Naive B cell (primary cell): ENCODE measurements at places on chromosomes 3 and 15. TPM values are rescaled to one million over a fixed set of nuclear protein-coding genes. Genes with fewer than 3 reads are reported as not detected.

- DNase-seq: no peak
- peaks cover 49% of the 10 kb centered on the region for H3K4me1 ChIP-seq
- H3K27ac ChIP-seq: peak overlapping the region; percentile 79
- peaks cover 52% of the 10 kb centered on the region for H3K36me3 ChIP-seq
- peak overlapping the region; percentile 47 for H3K4me3 ChIP-seq
- no peaks in the 10 kb centered on the region for H3K27me3 ChIP-seq
Observed at GRCh38 chr3:101852983-101853840, 3.9 kb downstream of the NFKBIZ start.

DNA sequence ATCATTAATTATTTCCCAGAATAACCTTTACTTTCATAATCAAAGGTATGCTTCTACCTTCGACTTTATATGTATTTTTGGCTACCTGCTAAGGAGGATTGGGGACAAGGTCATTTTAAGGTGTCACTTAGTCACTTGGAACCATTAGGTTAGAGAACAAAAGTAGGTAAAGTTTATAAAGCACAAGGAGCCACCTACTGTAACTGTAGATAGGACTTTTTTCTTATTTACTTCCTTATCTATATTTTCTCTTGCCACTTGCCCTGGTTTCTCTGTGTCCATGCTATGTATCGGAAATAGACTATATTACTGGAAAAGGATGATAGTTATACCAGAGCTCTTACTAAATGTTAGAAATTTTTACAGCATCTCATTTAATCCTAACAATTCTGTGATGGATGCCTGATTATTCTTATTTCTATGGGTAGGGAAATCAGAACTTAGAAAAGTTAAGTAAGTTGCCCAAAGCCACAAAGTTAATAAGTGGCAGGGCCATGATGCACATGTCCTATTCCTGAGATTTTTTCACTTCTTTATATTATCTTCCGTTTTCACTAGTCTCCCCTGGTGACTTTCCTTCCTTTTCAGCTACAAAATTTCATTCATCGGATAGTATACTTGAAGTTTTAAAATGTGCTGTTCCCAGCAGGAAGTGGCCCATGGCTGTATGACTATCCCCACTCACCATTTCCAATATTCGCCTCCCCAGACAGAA is 132.5 kb downstream of the CMSS1 start:
- H3K4me3 ChIP-seq: no peak overlapping the region
- H3K4me1 ChIP-seq: peaks cover 10% of the 10 kb centered on the region
- H3K27me3 ChIP-seq: no peaks in the 10 kb centered on the region
- no peaks in the 10 kb centered on the region for H3K36me3 ChIP-seq

- peaks cover 34% of the 10 kb centered on the region for H3K4me1 ChIP-seq
- no peaks in the 10 kb centered on the region for H3K27me3 ChIP-seq
- DNase-seq: peak; percentile 90
Observed at GRCh38 chr3:169813757-169814517, 1.2 kb upstream of the LRRC34 start.

Gene ZMYND10
- polyA plus RNA-seq: 0.53 TPM

Gene FOXB1
- not detected for polyA plus RNA-seq

GRCh38 chr3:158456114-158456513 is 114.9 kb upstream of the MLF1 start:
- no peaks in the 10 kb centered on the region for H3K27me3 ChIP-seq
- DNase-seq: no peak
- H3K27ac ChIP-seq: no peak overlapping the region
- H3K4me1 ChIP-seq: peaks cover 10% of the 10 kb centered on the region
- H3K36me3 ChIP-seq: no peaks in the 10 kb centered on the region

Gene KCNH8
- 4.0 TPM for polyA plus RNA-seq

DNA sequence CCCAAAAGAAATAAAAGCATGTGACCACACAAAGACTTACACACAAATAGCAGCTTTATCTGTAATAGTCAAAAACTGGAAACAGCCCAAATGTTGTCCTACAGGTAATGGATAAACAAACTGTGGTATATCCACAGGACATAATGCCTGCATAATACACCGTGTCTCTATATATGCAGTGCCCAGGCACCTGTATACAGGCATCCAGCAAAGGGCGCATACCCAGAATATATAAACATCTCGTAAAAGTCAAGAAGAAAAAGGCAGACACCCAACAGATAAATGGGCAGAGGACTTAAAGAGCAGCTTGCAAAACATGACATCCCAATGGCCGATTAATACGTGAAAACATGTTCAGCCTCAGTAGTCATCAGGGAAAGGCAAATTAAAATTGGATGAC is 7.2 kb downstream of the OSBPL10 start:
- peak overlapping the region; percentile 83 for H3K27ac ChIP-seq
- H3K36me3 ChIP-seq: peaks cover 12% of the 10 kb centered on the region
- no peaks in the 10 kb centered on the region for H3K27me3 ChIP-seq
- no peak for DNase-seq

DNA sequence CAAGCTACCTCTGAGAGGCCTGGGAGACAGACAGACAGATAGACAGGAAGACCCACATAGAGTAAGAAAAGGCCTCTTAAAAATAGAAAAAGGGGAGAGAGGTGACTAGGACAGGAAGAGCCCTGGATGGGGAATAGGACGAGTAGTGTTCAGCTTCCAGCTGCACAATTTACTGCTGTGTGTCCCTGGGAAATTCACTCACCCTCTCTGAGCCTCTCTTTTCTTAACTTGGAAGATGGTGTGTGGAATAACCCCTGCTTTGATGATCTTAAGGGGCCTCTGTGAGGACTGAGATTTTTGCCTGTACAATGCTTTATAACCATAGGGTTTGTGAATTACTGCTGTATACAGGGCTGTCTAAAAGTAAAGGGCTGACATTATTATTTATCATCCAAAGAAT is 37.5 kb downstream of the FEM1B start:
- H3K4me3 ChIP-seq: no peak overlapping the region
- H3K4me1 ChIP-seq: no peaks in the 10 kb centered on the region
- H3K36me3 ChIP-seq: no peaks in the 10 kb centered on the region
- no peak for DNase-seq
- H3K27me3 ChIP-seq: no peaks in the 10 kb centered on the region
- H3K27ac ChIP-seq: no peak overlapping the region

- H3K4me1 ChIP-seq: peaks cover 21% of the 10 kb centered on the region
- peaks cover 4% of the 10 kb centered on the region for H3K36me3 ChIP-seq
- no peak for DNase-seq
- H3K27me3 ChIP-seq: peaks cover 24% of the 10 kb centered on the region
- H3K4me3 ChIP-seq: no peak overlapping the region
- no peak overlapping the region for H3K27ac ChIP-seq
Observed at GRCh38 chr15:51625236-51625635, 2.7 kb upstream of the DMXL2 start.

Gene ITPKA
- not detected for polyA plus RNA-seq

Gene HGD
- polyA plus RNA-seq: 0.42 TPM

- H3K36me3 ChIP-seq: no peaks in the 10 kb centered on the region
- H3K27me3 ChIP-seq: no peaks in the 10 kb centered on the region
- H3K4me3 ChIP-seq: no peak overlapping the region
- DNase-seq: no peak
- H3K27ac ChIP-seq: no peak overlapping the region
Observed at GRCh38 chr3:190056742-190057141, 64.0 kb downstream of the P3H2 start.

GRCh38 chr15:38509152-38509551 is 55.2 kb downstream of the FAM98B start:
- DNase-seq: no peak
- H3K36me3 ChIP-seq: no peaks in the 10 kb centered on the region
- no peaks in the 10 kb centered on the region for H3K4me1 ChIP-seq
- no peaks in the 10 kb centered on the region for H3K27me3 ChIP-seq

- no peak overlapping the region for H3K4me3 ChIP-seq
- no peak overlapping the region for H3K27ac ChIP-seq
- H3K36me3 ChIP-seq: peaks cover 14% of the 10 kb centered on the region
- no peaks in the 10 kb centered on the region for H3K4me1 ChIP-seq
- H3K27me3 ChIP-seq: no peaks in the 10 kb centered on the region
Observed at GRCh38 chr3:13166243-13167063, 93.2 kb upstream of the IQSEC1 start.

DNA sequence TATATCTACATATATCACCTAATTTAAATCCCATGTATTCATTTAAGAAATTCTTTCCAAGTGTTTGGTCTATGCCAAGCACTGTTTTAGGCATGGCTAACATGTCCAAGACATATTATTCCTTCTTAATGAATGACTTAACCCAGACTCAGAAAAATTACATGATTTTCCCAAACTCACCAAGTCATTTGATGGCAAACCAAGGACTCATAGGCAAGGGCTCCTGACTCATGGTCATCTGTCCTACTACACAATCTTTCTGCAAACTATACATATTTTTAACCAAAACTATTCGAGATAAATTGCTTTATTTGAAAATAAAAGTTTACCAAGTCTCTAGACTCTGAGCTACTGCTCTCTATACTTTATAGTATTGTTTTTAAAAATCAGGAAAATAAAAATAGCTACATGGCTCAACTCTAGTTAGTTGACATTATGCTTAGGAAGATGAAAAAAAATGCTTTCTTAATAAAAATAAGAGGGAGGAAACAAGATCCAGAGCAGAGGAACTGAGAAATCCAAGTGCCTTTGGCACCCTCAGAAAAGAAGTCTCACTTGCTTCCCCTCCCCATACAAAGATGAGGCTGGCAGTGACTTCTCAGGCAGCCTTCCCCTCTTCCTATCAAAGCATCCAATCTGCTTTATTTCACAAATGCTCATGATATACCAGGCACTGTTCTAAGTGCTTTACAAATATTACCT is 182.2 kb downstream of the RSL24D1 start:
- no peak overlapping the region for H3K27ac ChIP-seq
- H3K36me3 ChIP-seq: no peaks in the 10 kb centered on the region
- H3K4me3 ChIP-seq: no peak overlapping the region
- H3K4me1 ChIP-seq: no peaks in the 10 kb centered on the region
- DNase-seq: no peak
- peaks cover 6% of the 10 kb centered on the region for H3K27me3 ChIP-seq

DNA sequence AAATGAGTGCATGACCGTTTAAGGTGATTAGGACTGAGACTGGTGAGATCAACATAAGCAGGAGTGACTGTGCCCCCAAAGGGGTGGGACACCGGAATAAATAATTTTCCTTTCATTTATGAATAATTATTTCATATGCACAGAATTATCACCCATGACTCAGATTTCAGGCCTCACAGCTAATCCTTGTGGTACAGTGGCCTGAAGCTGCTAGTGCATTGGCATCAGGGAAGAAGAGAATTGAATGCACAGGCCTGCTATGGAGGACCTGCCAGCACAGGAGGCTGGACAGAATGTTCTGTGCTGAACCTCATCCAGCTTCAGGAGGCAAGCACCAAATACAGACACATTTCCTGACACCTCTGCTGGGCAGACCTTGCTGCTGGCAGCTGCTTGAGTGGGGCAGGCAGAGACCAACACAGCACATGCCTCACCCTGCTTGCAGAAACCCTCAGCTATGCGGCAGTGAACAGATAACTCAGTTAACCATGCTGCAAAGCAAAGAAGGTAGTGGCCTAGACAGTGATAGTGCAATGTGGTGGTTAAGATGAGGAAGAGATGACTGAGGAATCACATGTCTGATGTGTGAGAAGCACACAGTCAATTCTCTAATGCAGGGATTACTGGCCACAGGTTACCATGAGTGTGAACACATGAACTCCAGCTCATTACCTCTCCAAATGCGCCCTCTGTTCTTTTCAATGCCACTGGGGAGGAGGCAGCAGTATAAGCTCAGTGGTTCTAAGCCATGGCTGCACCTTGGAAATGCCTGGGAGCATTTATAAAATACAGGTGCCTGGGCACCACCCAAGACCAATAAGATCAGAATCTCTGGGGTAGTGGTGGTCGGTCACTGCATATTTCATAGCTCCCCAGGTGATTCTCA is 68.1 kb upstream of the SCN5A start:
- no peaks in the 10 kb centered on the region for H3K36me3 ChIP-seq
- no peaks in the 10 kb centered on the region for H3K4me1 ChIP-seq
- DNase-seq: no peak

GRCh38 chr3:112448939-112449338 is 50.3 kb downstream of the BTLA start:
- peaks cover 55% of the 10 kb centered on the region for H3K4me1 ChIP-seq
- DNase-seq: no peak
- no peak overlapping the region for H3K4me3 ChIP-seq
- H3K27ac ChIP-seq: peak overlapping the region; percentile 97
- H3K27me3 ChIP-seq: no peaks in the 10 kb centered on the region
- H3K36me3 ChIP-seq: peaks cover 6% of the 10 kb centered on the region

DNA sequence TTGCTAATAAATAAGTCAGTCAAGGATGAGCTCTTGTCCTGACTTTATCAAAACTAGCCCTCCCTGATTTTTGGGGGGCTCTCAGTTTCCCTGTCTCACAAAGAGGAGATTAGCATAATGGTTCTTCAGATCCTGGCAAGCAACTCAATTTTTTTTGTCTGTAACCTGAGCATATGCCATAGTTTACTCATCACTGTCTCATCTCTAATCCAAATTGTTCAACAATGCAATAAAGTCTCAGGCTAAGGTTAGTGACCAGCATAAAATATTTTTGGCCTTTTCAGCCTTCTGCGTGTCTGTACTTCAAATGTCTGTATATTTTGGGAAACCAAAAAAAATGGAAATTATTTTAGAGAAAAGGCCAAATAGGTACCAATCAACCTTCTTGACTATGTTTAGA is 465.6 kb upstream of the TPRG1 start:
- peaks cover 12% of the 10 kb centered on the region for H3K4me1 ChIP-seq
- DNase-seq: no peak
- H3K27ac ChIP-seq: no peak overlapping the region
- peaks cover 25% of the 10 kb centered on the region for H3K36me3 ChIP-seq
- H3K27me3 ChIP-seq: no peaks in the 10 kb centered on the region

- no peaks in the 10 kb centered on the region for H3K27me3 ChIP-seq
- no peaks in the 10 kb centered on the region for H3K4me1 ChIP-seq
- no peak overlapping the region for H3K27ac ChIP-seq
Observed at GRCh38 chr3:24986612-24987011, 441.5 kb upstream of the RARB start.

DNA sequence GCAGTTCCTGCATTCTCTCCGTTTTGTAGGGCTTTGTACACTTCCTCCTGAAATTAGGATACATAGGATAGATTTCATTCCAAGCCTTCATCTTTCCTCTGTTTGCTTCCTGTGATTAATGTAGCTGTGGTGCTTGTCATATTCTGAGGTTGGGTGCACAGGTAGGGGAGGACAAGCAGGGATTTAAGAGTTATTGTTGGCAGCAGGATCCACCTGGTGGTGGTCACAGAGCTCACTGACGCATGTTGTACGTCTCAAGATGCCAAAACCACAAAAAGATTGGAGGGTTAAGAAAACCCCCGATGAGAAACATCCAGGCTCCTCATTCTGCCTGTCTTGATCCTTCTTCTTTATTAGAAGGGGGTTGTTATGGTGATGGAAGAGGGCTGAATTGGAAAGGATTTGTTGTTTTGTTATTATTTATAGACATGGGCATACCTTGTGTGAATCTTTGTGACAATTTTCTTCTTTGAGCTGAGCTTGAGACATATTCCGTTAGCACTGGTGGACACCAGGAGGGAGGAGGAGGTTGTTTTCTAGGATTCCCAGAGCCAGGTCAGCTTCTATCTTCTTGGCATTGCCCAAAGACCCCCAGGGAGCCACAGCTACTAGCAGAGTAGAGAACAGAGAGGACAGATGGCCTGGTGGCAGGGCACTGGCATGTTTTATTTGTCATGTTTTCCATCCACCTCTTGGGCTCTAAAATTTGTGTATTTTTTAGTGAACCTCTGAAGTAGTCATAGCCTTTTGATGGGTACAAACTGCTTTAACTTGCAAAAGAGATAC is 57.7 kb upstream of the LARS2 start:
- H3K4me3 ChIP-seq: no peak overlapping the region
- DNase-seq: no peak
- H3K27me3 ChIP-seq: peaks cover 36% of the 10 kb centered on the region
- H3K4me1 ChIP-seq: no peaks in the 10 kb centered on the region

- H3K27me3 ChIP-seq: no peaks in the 10 kb centered on the region
- no peak for DNase-seq
- H3K36me3 ChIP-seq: no peaks in the 10 kb centered on the region
Observed at GRCh38 chr3:141767066-141767465, 3.9 kb downstream of the GRK7 start.

Gene EPHB1
- polyA plus RNA-seq: not detected
